Epithelial cell of proximal tubule (primary cell): ENCODE measurements at places on chromosomes 7 and 10.

DNA sequence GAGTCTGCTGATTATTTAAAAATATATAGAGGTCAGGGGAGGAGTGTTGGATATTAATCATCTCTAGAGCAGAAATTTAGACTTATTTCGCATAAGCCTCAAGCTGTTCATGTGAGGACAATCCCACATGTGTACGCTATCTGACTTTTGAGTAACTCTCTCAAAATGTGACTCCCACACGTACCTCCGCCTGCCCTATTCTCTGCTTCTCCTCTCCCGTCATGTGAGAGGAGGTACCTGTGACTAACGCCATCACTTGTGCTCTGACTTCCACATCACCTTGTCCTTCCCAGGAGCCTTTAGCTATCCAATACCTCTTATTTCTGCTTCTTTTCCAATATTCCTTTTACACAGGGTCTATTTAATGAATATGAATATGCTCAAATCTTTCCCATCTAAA is 119.3 kb upstream of the CALCR start:
- DNase-seq, result no peak

DNA sequence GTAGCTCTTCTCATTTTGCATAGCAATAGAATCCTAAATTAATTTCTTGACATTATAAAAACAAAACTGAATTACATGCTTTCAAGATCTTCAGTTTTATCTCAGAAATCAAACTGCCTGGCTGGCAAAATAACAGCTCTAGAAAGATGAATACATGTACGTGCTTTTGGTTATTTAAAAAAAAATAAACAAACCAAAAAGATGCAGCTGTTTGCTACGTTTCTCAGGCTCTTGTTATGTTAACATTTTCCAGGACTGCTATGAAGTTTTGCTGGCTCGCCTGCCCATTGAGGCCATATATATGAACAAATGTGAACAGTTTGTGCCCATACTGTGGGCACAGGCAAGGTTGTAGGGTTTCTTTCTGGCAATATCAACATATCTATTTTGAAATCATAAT is 86.6 kb downstream of the ODAD2 start:
- no peak for DNase-seq

- DNase-seq, result no peak
Observed at GRCh38 chr7:37536706-37537105, 88.0 kb upstream of the ELMO1 start.

DNA sequence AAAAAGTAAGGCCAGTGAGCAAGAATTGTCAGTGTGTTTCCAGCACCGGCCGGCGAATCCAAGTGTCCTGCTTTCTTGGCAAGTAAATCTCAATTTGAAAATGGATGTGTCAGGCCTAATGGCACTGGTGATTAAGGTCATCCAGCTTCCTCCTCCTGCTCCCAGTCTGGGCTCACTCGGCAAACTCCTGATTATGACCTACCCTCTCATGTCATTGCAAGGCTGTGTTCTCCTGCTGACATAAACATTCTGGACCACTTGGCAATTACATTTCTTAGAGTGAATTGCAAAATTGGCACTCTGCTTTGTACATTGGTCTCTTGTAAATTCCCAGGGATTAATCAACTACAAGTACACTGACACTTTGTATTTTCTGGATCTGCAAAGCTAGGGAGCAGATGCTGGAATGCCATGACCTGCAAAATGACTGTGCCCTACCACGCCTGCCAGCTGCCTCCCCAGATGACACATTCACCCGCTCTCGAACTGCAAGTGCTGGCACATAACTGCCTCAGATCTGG is 473.8 kb downstream of the KIF20B start:
- DNase-seq, result no peak

GRCh38 chr7:108252177-108252576 is 122.0 kb upstream of the LAMB4 start:
- DNase-seq, result no peak

DNA sequence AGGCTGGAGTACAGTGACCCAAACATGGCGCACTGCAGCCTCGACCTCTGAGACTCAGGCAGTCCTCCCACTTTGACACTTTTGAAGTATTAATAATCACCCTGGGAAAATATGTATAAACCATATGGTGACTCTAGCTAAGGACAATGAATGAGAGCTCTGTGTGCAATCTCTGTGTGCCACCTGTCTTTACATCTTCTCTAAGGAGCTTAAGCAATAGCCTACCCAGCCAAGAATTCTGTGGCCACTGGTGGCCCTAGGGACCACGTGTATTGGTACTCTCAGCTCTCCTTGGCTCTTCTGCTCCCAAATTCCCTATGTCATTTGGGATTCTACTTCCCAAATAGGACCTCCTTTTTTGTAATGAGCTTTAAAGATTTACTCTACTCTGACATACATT is 23.7 kb downstream of the FGF8 start:
- DNase-seq, result no peak

DNA sequence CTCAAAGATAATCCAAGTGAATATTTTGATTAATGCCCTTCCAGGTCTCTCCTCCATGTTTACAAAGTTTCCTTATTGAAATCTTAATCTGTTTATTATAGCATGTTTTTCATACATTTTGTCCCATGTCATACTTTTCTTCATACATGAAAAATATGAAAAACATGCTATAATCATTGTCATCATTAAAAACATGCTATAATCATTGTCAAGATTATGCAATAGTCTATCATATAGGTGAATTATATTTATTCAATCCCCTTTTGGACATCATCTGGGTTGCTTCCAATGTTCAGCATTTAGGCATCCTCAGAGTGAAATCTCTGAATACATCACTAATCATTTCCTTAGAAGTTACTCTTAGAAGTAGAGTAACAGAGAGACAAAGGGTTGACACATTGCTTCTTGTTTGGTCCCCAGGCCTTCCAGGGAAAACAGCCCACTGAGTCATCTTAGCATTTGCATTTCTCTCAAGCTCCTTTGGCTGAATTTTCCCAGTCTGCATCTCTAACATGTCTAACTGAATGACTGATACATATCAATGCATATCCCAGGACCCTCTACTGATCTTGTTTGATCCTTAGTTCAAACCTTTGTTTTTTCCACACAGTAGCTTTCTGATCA is 87.0 kb downstream of the SGMS1 start:
- DNase-seq, result peak; percentile 42

DNA sequence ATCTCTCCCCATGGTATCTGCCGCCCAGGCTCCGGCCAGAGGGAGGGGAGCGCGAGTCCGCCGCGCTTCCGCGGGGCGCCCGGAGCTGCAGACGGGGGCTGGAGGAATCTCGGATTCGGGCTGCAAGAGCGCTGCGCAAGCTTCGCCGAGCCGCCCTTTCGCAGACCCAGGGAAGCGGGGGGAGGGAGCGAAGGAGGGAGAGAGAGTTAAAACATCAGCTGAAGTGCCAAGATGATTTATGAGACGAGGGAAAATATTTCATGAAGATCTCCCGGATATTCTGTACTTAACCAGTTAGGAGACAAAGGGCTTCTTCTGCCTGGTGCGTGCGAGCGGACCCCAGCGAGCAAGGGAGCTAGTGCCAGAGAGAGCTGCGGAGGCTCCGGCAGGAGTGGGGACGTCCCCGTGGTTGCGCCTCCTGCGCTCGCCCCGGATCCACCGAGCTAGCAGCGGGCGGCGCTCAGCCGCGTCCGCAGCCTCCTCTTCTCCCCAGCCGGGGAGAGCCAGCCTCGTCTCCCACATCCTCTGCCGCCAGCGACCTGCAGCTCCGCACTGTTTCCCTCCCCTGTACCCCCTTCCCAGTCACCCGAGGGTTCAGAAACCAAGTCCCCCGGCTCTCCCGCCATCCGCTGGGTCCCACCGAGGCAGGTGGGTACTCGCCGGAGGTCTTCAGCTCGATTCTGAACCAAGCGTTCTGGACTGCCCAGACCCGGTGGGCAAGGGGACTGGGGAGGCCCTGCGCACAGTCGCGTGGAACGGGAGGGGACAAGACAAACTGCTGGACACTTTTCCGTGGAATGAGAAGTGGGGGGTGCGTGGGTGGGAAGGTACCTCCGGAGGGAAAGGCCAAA is 1.0 kb upstream of the PAX2 start:
- no peak for DNase-seq

DNA sequence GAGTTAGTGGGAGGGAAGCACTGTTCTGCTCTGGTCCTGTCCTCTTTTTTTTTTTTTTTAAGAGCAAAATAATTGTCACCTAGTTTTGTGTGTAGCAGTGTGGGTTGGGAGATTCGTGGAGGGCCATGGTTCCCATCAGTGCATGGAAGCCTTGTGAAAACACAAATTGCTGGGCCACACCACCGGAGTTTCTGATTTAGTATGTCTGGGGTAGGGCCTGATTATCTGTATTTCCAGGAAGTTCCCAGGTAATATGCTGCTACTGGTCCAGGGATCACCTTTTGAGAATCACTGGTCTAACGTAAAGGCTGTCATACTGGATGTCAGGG is 191.3 kb downstream of the GATA3 start:
- no peak for DNase-seq

DNA sequence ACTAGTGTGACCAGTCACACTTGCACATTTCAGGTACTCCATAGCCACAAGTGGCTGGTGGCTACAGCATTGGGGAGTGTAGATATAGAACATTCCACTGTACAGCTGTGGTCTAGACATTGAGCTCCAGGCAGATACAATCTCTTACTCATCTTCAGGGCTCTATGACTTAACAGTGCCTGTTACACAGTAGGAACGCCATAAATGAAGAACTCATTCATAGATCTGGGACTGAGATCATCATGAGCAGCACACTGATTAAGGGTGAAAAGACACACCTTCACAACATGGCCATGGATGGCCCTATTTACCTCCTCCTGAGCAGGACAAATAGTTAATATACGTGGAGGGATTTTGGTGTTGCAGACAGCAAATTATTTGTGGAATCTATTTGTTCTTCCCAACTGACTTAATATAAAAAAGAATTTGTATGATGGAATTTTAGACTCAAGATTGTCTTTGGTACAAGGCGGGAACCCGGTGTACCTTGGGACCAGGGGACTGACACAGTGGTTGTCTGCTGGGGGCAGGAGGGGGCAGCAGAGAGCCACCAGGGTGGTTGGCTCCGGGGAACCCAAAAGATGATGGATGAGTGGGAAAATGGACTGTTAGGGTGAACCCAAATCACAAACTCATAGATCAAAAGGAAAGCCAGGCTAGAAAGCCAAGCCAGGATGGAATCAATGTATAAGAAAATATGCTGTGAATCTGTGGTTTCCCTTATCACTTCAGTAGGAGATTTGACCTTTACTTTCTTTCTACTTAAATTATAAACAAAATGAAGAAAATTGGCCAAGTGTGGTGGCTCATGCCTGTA is 24.3 kb upstream of the CPA2 start:
- no peak for DNase-seq

DNA sequence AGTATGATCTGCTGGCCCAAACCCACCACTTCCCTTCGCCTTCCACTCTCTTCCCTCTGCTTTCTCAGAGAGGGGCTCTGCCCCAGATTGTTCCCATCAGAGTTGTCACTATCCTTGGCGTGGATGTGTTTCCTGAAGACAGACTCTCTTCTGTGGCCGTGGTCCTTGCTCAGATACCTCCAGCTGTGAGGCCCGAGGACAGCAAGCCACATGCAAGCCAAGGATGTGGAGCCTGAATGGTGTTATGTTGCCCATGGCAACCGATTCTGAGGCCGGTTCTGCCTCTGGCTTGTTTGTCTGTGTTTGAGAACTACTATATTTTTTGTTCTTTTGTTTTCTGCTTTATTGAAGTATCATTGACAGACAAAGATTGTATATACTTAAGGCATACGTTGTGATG is 247.4 kb upstream of the PODXL start:
- DNase-seq, result no peak

DNA sequence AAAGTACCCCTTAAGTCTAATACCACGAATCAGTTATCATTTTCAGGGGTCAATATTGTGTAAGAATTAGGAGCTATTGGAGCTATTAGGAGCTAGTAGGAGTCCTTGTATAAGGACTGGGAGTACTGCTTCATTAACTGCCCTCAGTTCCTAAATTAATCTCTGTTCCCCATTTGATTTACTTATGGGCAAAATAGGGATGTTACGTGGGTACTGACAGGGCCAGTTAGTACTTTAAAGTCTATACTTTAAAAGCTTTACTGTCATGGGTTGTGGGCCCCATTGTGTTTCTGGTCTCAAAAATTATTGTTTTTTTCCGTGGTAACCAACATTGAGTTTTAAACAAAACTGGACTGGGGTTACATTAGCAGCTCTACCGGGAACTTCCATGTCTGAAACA is 60.3 kb downstream of the PRKAR2B start:
- no peak for DNase-seq

DNA sequence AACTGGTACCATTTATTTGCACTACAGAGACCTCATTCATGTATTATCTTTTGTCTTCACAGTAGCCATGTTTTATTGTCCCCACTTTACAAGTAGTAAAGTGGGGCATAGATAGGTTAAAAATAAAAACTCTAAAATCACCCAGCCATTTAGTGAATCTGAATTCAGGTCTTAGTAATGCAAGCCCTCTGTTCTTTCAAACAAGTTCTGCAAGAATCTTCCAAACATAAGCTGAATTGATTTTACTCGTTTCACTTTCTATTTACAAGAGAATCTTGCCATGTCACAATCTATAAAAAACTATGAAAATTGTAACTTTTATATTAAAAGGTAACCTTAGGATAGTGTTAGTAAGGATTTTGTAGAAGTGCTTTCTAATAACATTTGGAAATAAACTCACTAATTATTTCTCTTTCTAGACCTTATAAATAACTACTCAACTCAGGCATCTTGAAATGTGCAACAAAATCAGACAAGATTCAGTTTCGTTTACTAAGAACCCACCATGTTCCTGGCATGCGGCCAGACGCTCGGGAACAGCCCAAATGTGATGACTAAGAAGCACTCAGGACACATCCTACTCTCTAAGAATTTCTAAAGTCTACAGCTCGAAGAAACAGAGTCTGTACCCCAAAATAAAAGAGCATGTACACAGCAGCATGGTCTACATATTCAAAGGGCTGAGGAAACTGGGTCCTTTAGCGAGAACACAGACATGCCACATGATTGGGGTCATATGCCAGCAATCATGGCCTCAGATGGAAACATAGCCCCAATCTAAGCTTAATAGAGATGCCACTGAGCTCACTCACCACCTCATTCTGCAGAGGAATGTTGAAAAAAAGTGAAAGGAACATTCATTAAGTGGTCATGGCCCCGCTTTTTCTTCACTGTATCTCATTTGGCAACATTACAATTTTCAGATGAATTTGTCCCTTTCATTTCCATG is 167.6 kb downstream of the AMPH start:
- no peak for DNase-seq

DNA sequence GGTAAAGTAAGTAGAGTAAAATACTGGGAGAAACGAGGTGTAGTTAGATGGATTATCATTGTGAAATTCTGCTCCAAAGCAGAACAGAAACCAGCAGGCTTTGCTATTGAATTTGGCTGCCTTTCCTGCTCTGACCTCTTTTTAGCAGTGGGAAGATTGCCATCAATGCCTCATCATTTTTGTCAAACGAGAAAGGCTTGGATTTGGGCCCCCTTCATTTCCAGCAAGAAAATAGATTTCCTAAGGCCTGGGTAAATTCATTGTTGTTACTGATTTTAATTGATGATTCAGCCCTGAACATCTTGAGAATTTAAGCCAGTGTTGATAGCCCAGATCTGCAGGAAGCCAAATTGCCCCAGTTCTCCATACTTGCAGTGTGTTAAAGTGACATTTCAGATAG is 35.2 kb upstream of the ASAH2 start:
- DNase-seq, result no peak

GRCh38 chr10:62133618-62134017 is 135.0 kb downstream of the RTKN2 start:
- DNase-seq, result no peak
